Ovary (tissue), 10 donors: ENCODE measurements at places on chromosomes 11 and 22. TPM values are rescaled to one million over a fixed set of nuclear protein-coding genes. Genes with fewer than 3 reads are reported as not detected.
A peak's percentile ranks its signal among the peaks of the same experiment; 100 is the strongest.

- no peaks in the 10 kb centered on the region for H3K4me1 ChIP-seq
- H3K27ac ChIP-seq = no peak overlapping the region
- no peaks in the 10 kb centered on the region for H3K27me3 ChIP-seq
- H3K4me3 ChIP-seq = no peak overlapping the region
- no peak for DNase-seq
These were observed 1333.1 kb upstream of the TENM4 start for GRCh38 chr11:80773919-80774318.

- no peak for DNase-seq
- H3K4me1 ChIP-seq = no peaks in the 10 kb centered on the region
- no peak overlapping the region for H3K4me3 ChIP-seq
- no peaks in the 10 kb centered on the region for H3K36me3 ChIP-seq
These were observed 29.5 kb downstream of the CARD18 start for GRCh38 chr11:105109855-105110687.

DNA sequence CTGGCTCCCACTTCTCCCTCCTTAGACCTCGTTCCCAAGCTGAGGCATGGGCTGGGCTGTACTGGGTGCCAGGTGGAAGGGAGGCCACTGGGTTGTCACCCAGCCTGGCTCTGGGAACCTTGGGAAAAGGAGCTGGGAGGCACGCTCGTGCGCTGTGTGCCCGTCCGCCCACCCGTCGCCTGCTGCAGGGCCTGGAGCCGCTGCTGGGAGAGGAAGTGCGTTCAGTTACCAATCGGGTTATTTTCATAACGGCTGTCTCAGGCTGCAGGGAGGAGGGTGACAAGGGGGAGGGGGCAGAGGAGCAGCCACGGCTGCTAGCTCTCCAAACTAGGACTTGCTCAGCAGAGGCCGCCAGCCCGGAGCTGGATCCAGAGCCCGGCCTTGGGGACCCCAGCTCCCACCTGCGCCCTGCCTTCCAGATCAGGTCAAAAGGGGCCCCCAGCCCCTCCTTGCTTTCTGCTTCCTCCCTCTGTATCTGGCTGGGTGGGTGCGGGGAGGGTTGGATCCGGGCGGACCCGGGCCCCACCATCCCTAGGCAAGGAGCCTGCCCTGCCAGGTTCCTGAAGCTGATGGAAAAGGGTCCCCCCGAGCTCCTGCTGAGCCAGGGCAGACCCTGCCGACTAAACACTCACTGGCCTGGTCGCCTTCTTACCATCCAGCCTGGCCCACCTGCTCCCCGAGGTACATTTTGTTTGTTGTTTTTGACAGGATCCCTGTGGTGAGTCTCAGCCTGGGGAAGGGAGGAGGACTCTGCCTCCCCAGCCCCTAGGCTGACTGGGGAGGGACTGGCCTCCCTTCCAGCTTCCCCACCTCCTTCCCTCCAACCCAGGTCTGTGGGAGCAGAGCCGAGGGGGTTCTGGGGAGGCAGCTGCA is 14.3 kb downstream of the DGKZ start:
- H3K27me3 ChIP-seq = no peaks in the 10 kb centered on the region
- no peak for DNase-seq
- no peaks in the 10 kb centered on the region for H3K36me3 ChIP-seq
- H3K27ac ChIP-seq = peak overlapping the region; percentile 8
- peaks cover 7% of the 10 kb centered on the region for H3K4me1 ChIP-seq
- no peak overlapping the region for H3K4me3 ChIP-seq

OR8D1 gene
- total RNA-seq = not detected

PTPN5 gene
- total RNA-seq = 0.60 TPM

DNA sequence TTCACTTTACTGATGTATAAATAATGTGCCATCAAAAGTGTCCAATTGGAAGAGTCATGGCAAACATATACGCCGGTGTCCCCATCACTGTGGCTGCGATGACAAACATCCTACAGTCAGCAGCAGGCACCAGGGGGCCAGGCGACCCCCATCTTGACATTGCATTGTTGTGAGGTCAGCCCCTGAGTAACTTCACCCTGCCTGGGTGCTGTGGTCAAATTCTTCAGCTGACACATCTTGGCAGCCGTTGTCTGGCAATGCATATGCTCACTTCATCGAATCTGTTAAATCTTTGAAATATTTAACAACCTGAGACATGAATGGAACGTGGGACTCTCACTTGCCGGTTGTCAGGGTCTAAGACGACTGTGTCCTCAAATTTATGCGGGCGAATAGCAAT is 430.9 kb downstream of the BRD1 start:
- no peaks in the 10 kb centered on the region for H3K27me3 ChIP-seq
- no peaks in the 10 kb centered on the region for H3K36me3 ChIP-seq
- H3K4me1 ChIP-seq = peaks cover 1% of the 10 kb centered on the region
- H3K27ac ChIP-seq = no peak overlapping the region
- DNase-seq = no peak
- no peak overlapping the region for H3K4me3 ChIP-seq

- no peak overlapping the region for H3K27ac ChIP-seq
- no peak for DNase-seq
- H3K27me3 ChIP-seq = no peaks in the 10 kb centered on the region
- no peaks in the 10 kb centered on the region for H3K4me1 ChIP-seq
- no peak overlapping the region for H3K4me3 ChIP-seq
These were observed 386.2 kb downstream of the CADM1 start for GRCh38 chr11:115117956-115118493.

GTSE1 gene
- total RNA-seq = 0.35 TPM

DNA sequence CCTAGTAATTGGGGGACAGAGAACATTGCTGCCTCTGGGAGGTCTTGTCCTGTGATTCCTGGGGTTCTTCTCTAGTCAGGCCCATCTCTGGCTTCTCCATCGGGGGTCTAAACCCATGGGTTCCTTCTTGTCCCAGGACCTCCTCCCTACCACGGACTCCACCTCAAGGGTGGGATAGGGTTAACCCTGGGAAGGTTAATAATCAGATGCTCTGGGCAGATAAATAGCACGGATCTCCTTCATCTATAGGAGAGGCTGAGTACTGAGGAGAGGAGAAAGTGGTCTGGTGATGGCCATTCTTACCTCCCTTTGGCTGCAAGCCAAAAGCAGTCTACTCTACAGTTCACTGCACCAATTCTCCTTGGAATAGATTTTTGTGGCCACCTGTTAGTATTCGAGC is 10.5 kb downstream of the HEPHL1 start:
- no peak overlapping the region for H3K27ac ChIP-seq
- H3K4me1 ChIP-seq = no peaks in the 10 kb centered on the region
- DNase-seq = no peak
- H3K36me3 ChIP-seq = no peaks in the 10 kb centered on the region
- no peak overlapping the region for H3K4me3 ChIP-seq

OR52I1 gene
- not detected for total RNA-seq

- DNase-seq = no peak
- peaks cover 2% of the 10 kb centered on the region for H3K4me1 ChIP-seq
- H3K27ac ChIP-seq = no peak overlapping the region
- H3K27me3 ChIP-seq = no peaks in the 10 kb centered on the region
- H3K4me3 ChIP-seq = no peak overlapping the region
These were observed 51.6 kb downstream of the ETS1 start for GRCh38 chr11:128535468-128536457.

RAPSN gene
- not detected for total RNA-seq

- H3K36me3 ChIP-seq = no peaks in the 10 kb centered on the region
- DNase-seq = no peak
These were observed 14.4 kb upstream of the SPTBN2 start for GRCh38 chr11:66743271-66743968.
